ENCODE measurements at places on chromosomes 1 and 21.

DNA sequence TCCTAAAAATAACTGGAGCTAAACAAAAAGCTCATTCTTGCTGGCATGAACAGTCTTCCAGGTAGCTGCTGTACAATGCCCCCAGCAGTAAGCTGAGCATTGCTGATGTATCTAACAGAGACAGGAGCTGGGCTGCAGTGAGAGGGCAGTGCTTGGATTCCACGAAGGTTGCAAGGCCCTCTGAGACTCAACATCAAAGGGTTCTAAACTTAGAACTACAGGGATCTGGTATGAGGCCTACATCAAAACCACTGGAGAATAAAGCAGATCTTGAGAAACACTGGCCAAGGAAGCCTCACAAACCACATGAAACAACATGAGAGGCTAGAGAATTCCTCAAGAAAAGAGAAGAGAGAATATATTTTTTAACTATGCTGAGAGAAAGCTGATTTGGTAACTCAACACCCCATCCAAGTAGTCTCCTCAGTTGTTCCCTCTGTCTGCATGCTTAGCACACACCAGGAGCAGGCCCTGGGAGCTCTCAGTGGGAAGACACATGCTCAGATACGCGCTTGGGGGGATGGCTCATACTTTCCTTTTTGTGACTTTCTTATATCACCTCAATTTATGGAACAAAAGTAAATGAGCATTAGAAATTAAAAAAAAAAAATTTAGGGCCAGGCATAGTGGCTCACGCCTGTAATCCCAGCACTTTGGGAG, 27.7 kb downstream of the DSTYK start:
- DNase-seq, result no peak

- no peak for DNase-seq
Measured at GRCh38 chr1:236699366-236699765, 13.1 kb downstream of the ACTN2 start.

GRCh38 chr21:37886726-37887299, 29.4 kb downstream of the KCNJ6 start:
- DNase-seq, result no peak

GRCh38 chr21:36854391-36854790, 112.1 kb downstream of the HLCS start:
- DNase-seq, result no peak

GRCh38 chr1:56301791-56302190, 277.6 kb downstream of the PLPP3 start:
- no peak for DNase-seq

GRCh38 chr1:202351725-202352124, 3.2 kb downstream of the PPP1R12B start:
- no peak for DNase-seq

Data from CD4-positive, alpha-beta T cell treated with Interleukin-1 beta for 1 hour (primary cell).